ENCODE measurements at places on chromosomes 3 and 15. TPM values are rescaled to one million over a fixed set of nuclear protein-coding genes. Genes with fewer than 3 reads are reported as not detected.

The MAP4 gene
- total RNA-seq, result 110 TPM

The GABRG3 gene
- 0.83 TPM for total RNA-seq

The TP63 gene
- total RNA-seq, result 0.16 TPM

The DUSP7 gene
- 7.2 TPM for total RNA-seq

The ARPP21 gene
- total RNA-seq, result not detected

The TM4SF18 gene
- 0.04 TPM for total RNA-seq

The SCG5 gene
- 66.2 TPM for total RNA-seq

The SFMBT1 gene
- 7.5 TPM for total RNA-seq

The KCNMB2 gene
- 1.3 TPM for total RNA-seq

The MOBP gene
- total RNA-seq, result 0.25 TPM

The ZNF710 gene
- total RNA-seq, result 14.7 TPM

The SEMA3B gene
- total RNA-seq, result 29.9 TPM

The IQCF5 gene
- not detected for total RNA-seq

The FOXL2 gene
- total RNA-seq, result 4.3 TPM

The GPX1 gene
- 203 TPM for total RNA-seq

The CLDN16 gene
- total RNA-seq, result not detected

The GTPBP8 gene
- 19.9 TPM for total RNA-seq

The MFGE8 gene
- total RNA-seq, result 32.5 TPM

The FANCD2OS gene
- 0.66 TPM for total RNA-seq

The TICRR gene
- 11.3 TPM for total RNA-seq

The COL8A1 gene
- 0.05 TPM for total RNA-seq

The ATP13A5 gene
- total RNA-seq, result 0.21 TPM

The MED12L gene
- 9.9 TPM for total RNA-seq

The DUOX1 gene
- total RNA-seq, result 1.2 TPM

The XCR1 gene
- total RNA-seq, result not detected

The PIF1 gene
- 3.6 TPM for total RNA-seq

The ATXN7 gene
- 9.9 TPM for total RNA-seq

The GP5 gene
- 3.3 TPM for total RNA-seq

The HYAL1 gene
- total RNA-seq, result 25.2 TPM

The GRAMD2A gene
- 0.78 TPM for total RNA-seq

The LTK gene
- total RNA-seq, result 0.24 TPM

The WDR93 gene
- 0.13 TPM for total RNA-seq

The ISG20 gene
- 4.4 TPM for total RNA-seq

The WWTR1 gene
- 3.3 TPM for total RNA-seq

The PHLDB2 gene
- 2.1 TPM for total RNA-seq

The PLXND1 gene
- 58.1 TPM for total RNA-seq

The GPR176 gene
- 10.7 TPM for total RNA-seq

The MYZAP gene
- total RNA-seq, result 0.49 TPM

The ATP8B4 gene
- 1.8 TPM for total RNA-seq

The BUB1B gene
- 3.7 TPM for total RNA-seq

The SH2D7 gene
- total RNA-seq, result not detected

The LMAN1L gene
- 0.32 TPM for total RNA-seq

The FILIP1L gene
- total RNA-seq, result 7.9 TPM

The GABRB3 gene
- 43.8 TPM for total RNA-seq

The NOX5 gene
- 0.07 TPM for total RNA-seq

The MUC4 gene
- total RNA-seq, result 0.76 TPM

The CTXN2 gene
- 0.29 TPM for total RNA-seq

All from motor neuron (in vitro differentiated cells).